ENCODE measurements at places on chromosomes 4 and X.

DNA sequence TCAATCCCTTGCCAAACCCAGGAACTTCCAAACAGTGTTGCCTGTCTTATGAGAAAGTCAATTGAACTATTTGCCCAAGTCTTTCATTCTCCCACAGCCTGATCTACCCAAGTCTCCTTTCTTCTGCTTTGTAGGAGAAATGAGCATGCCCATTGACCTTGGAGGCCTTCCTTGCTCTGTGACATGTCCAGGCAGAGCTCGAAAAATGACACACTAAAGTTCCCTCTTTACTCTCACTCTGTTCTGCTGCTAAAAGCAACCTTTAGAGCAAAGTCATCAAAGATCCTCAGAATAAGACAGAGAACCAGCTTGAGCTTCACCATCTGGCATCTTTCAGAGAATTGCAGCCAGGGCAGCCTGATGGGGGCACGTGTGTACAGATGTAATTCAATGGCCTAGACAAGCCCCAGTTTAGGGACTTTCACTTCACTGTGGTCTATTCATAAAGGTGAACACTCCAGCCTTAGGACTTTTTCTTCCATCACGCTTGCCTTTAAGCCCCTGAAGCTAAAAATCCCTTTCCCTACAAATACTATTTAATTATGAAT, 136.4 kb downstream of the AMELX start:
- DNase-seq = no peak

- DNase-seq = no peak
Measured at GRCh38 chr4:74608151-74608949, 163.4 kb downstream of the AREG start.

DNA sequence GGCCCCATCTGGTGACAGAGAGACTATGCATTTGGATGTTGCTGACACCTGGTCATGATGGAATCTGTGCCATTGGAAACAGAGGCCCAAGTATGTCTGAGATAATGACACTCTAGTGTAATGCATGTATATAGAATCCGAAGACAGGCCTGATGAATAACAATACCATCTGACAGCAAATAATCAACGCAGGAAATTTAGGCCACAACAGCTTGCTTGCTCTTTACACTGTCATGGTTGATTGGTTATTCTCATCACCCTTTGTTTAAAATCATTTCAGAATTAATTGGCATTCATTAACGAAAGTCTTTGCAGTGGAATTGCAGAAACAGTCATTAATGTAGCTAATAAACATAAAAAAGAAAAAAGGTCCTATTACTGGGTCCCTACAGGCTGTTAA, 194.8 kb downstream of the AFF2 start:
- no peak for DNase-seq

- DNase-seq = no peak
Measured at GRCh38 chr4:163959932-163960331, 465.4 kb downstream of the TMA16 start.

DNA sequence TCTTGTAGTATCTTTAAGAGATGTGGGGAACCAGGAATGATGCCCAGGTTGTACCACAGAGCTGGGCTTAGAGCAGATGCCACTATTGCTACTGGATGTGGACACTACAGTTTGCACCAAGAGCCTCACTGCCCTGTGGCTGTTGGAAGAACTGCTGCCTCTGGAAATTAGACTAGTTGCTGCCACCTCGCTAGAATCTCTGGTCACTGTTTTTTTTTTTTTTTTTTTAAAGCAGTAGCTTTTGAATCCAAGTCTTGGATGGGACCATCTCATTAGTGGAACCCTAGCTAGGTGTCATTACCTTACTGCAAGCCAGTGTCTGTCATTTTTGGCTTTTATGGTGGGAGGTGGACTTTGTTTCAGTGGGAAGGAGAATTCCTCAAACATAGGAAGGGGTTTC, 105.5 kb downstream of the ARHGAP10 start:
- no peak for DNase-seq

- DNase-seq = no peak
Measured at GRCh38 chr4:138952411-138952810, 63.2 kb upstream of the NOCT start.

- no peak for DNase-seq
Measured at GRCh38 chr4:148261848-148262247, 180.4 kb downstream of the NR3C2 start.

DNA sequence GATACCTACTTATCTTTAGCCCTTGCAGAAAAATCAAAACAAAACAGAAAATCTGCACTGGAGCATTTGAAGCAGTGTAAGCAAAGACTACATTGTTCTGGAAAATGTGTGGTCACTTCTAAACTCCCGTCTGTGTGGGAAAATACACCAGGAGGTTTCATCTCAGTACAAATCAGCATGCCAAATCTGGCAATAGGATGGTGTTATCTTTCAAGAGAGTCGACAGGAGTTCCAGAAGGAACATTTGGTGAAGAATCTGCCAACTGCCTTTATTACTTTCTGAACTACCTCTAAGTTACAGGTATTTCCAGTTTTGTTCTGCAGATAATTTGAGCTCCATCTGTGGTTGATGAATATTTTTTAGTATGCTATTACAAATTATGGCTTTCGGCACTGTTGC, 1348.0 kb downstream of the RAPGEF2 start:
- DNase-seq = no peak

GRCh38 chr4:125492957-125493356, 178.2 kb downstream of the FAT4 start:
- no peak for DNase-seq

DNA sequence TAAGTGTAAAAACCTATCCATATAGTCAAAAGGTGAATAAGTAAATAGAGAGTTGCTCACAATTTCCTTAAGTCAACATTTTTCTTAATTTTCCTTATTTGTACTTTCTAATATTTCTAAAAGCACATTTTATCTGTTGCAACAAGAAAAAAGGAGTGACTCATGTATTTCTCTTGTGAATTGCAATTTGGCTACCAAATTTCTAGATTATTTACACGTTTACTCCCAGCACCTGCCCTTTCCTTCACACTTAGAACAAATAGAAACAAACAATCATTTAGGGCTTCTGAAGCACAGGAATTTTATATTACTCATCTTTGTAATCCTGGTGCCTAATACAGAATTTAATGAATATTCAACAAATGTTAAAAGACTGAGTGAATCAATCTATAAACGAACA, 22.2 kb downstream of the BTC start:
- no peak for DNase-seq

GRCh38 chr4:125991398-125991797, 676.6 kb downstream of the FAT4 start:
- DNase-seq = no peak

- DNase-seq = no peak
Measured at GRCh38 chr4:95466791-95467190, 82.0 kb downstream of the UNC5C start.

- DNase-seq = no peak
Measured at GRCh38 chr4:78608684-78609083, 57.1 kb downstream of the ANXA3 start.

GRCh38 chr4:150078041-150078578, at the start of gene DCLK2:
Gene DCLK2 (plus strand): TSS chr4:150078445. CDS start chr4:150079028, 583 bp downstream.
- DNase-seq = peak; percentile 73

DNA sequence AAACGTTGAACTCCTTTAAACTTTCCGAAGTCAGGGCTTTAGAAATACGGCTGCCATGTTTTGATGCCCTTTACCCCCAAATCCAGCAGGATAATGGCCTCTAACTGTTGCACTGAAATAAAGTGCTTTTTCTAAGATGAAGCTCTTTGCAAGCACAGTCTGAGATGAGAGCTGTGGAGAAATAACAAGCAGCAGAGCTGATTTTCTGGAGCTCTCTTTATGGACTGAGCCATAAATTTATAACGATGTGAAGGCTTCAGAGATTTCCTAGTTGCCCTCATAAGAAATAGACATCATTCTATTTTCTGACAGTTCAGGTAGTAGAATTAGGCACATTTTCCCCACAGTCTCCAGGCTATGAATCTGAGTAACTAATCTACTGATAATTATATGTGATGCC, 567.3 kb downstream of the PDHA2 start:
- no peak for DNase-seq

DNA sequence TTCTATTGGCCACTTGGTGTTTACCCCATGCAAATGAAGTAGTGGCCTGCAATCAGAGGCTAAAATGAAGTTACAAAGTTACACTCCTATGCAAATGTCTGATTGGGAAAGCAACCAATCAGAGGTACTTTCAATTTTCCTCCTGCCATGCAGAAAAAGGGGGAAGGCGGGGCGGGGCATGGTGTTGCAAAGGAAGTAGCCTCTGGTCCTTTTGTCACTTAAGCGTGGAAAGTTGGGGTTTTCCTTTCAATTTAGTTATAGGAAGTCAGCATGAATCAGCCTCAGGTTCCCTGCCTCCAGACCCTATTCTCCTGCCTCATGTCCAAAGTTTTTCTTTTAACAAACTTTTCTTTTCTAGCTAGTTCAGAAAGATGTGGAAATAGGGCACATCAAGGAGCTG, 69.3 kb downstream of the GPC4 start:
- no peak for DNase-seq

GRCh38 chr4:99518601-99519295, 7.9 kb downstream of the C4orf17 start:
- no peak for DNase-seq
